Muscle of leg (tissue), 16 donors: ENCODE measurements at places on chromosomes 3 and 15. TPM values are rescaled to one million over a fixed set of nuclear protein-coding genes. Genes with fewer than 3 reads are reported as not detected.
A peak's percentile ranks its signal among the peaks of the same experiment; 100 is the strongest.

DNA sequence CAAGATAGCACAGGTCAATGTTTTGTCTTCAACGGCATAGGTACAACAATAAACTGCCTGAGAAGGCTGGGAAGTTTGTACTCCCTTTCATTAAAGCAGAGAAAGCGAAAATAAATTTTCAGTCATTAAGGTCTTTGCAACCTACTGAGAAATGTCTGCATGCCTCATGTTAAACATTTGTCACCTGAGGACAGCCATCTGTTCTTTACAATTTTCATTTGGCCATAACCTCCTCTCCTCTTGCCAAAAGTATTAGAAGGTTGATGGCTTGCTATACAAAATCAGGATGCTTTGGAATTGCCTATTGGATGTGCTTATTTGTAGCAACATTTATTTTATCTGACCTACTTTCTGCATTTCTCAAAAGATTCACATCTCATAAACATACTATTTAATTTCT lies 122.7 kb downstream of the GOLIM4 start:
- no peak for DNase-seq

DNA sequence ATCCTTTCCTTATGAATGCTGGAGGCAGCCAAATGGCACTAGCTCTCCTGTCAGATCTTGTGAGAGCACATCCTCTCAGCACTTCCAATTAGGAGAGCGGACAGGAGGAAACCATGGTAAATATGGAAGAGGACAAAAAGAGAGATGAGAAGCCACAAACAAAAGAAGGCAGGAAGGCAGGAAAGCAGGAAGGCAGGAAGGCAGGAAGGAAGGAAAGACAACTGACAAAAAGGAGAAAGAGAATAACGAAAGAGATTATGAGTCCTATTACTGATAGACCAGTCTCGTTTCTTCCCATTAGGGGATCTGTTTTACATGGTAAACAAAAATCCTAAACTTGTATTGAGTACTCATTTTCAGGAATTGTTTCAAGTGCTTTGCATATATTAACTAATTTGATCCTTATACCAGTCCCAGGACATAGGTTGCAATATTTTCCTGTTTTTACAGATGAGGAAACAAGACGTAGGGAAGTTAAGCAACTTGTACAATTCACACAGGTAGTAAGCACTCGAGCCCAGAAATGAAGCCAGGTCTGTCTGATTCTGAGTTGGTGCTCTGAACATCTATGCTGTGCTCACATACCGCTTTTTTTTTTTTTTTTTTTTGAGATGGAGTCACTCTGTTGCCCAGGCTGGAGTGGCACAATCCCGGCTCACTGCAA lies 4.2 kb downstream of the BCL2A1 start:
- DNase-seq, result no peak

GRCh38 chr15:52010633-52011595 lies 8.1 kb upstream of the MAPK6 start:
- no peak for DNase-seq

The SLC9C1 gene
- total RNA-seq, result 1.2 TPM

- no peak for DNase-seq
Observed at GRCh38 chr3:175307642-175308041, 448.5 kb downstream of the NAALADL2 start.

- DNase-seq, result no peak
Observed at GRCh38 chr3:108241721-108242120, 19.5 kb upstream of the IFT57 start.

DNA sequence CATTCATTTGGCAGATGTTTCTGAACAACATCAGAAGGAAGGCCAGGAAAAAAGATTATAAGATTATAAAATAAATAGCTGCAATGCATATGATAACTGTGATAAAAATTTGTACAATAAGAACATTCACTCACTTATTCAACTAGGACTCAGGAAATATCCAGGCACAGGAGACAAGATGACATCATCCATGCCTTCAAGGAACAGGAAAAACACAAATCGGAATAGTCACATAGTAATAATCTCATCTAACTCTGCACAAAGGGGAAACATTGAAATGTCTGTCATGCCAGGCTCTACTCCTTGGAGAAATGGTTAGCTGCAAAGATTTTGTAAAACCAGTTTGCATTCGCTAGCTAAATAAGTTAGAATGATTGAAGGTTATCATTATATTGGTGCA lies 233.5 kb upstream of the AGTR1 start:
- peak; percentile 42 for DNase-seq

- DNase-seq, result no peak
Observed at GRCh38 chr15:39925112-39925842, 5.2 kb upstream of the GPR176 start.

The TRIM71 gene
- total RNA-seq, result 0.18 TPM

The CHP1 gene
- 46.9 TPM for total RNA-seq

The TMEM45A gene
- 19.7 TPM for total RNA-seq

DNA sequence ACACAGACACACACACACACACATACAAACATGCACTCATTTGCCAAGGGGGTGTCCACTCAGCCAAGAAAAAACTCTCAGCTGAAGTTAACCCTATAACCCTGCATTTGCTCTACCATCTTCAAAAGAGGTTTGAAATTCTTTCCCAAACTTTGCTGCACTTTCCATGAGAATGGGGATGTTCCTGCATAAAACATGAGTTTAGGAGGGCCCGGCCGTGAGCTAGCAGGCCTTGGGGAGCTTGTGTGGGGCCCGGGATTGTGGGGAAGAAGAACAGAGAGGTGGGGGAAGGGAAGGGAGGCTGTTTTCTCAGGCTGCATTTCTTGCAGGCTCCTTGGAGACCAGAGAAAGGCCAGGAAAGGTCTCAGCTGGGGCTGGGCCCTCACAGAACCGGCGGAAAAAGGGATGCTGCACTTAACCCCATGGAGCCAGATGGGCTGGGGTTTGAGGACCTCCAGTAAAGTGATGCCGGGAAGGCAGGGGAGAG lies 40.8 kb downstream of the SEMA5B start:
- DNase-seq, result peak; percentile 50

DNA sequence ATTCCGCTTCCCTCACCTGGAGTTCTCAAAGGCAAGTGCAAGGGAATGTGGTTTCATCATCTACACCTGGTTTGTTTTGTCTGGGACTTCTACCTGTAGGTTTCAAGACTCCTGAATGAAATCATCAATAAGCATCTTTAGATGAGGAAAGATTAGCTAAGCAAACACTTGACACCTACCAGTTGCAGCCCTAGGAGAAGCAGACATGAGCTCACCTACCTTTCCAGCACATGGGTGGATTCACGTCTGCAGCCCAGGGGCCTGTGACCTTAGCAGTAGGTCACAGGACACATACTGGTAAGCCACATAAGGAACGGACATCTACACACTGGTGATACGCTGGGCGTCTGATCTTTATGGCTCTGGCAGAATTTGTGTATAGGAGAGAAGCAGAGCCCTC lies 26.7 kb downstream of the SLCO2A1 start:
- no peak for DNase-seq

DNA sequence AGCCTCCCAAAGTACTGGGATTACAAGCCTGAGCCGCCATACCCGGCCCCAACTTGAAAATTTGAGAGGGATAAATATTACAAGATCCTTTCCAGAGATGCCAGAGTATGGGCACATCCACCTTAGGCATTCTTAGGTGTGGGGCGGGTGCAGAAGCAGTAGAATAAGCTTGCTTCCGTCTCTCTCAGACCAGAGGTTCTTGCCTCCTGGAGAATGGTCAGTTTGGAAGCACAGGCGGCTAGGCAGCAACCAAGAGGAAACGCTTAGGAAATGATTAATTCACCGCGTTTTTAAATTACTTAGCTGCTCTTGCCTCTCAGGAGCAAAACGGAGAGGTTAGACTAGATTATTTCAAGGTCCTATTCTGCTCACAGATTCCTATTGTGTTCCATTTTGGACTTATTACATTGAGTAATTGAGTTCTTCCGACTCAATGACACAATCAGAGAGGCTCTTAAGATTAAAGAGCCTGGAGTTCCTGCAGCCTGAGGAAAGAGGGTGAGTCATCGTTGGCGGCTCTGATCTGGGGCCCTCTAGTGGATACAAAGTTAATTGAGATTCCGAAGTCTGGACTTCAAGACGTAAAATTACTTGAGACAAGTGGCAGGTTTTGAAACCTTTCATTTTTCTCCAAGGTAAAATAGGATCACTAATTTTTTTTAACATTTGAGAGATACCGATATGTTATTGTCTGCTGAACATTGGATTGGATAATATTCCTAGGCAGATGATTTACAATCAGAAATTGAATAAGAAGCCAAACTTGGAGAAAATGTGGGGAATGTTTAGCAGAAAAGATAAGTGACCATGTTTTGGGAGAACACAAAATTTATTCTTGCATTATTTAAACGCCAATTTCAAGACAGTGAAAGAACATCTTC lies 5.8 kb upstream of the TOPAZ1 start:
- DNase-seq, result peak; percentile 78

The ANXA2 gene
- total RNA-seq, result 557 TPM

- peak; percentile 26 for DNase-seq
Observed at GRCh38 chr3:108067768-108068167, 23.1 kb downstream of the CD47 start.

GRCh38 chr3:192054881-192055280 lies 593.9 kb downstream of the PYDC2 start:
- DNase-seq, result peak; percentile 4

- DNase-seq, result no peak
Observed at GRCh38 chr3:45691842-45692241, 2.6 kb downstream of the SACM1L start.

- DNase-seq, result no peak
Observed at GRCh38 chr3:170811515-170811914, 58.5 kb downstream of the RPL22L1 start.

- DNase-seq, result peak; percentile 96
Observed at GRCh38 chr15:38130740-38131498, 121.7 kb upstream of the SPRED1 start.

GRCh38 chr15:31457161-31457560 lies 130.5 kb downstream of the KLF13 start:
- DNase-seq, result peak; percentile 43

The CELSR3 gene
- 0.22 TPM for total RNA-seq

The CIDEC gene
- 0.13 TPM for total RNA-seq

DNA sequence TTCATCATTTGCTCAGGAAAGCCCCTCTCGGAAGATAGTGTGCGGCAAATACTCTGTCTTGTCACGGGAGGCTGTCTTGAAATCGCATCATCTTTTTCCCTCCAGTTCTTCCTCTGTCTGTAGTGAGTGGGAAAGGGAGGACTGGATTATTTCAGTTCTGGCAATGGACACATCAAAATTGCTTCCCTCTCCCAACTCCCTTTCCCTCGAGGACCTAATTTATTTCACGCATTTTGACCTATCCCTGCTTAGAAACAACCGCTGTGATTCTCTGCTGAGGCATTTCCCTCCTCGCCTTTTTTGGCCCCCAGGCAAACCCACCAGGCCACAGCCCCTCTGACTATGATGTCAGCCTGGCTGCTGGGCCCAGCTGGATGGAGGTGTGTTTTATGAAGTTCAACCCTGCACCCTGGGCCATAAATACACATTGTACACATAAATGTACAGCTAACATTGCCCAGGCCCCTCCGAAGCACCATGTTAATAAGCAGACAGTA lies 138.7 kb upstream of the LRTM1 start:
- DNase-seq, result peak; percentile 90

GRCh38 chr3:100007313-100007712 lies 107.0 kb downstream of the FILIP1L start:
- DNase-seq, result no peak

- peak; percentile 32 for DNase-seq
Observed at GRCh38 chr15:62648954-62649353, 393.6 kb upstream of the TPM1 start.

The ITIH1 gene
- total RNA-seq, result 0.22 TPM

- DNase-seq, result no peak
Observed at GRCh38 chr3:20604659-20605058, 418.7 kb upstream of the SGO1 start.

- no peak for DNase-seq
Observed at GRCh38 chr15:76625267-76625666, 279.9 kb downstream of the SCAPER start.

- no peak for DNase-seq
Observed at GRCh38 chr3:15438983-15439382, 11.6 kb downstream of the EAF1 start.

DNA sequence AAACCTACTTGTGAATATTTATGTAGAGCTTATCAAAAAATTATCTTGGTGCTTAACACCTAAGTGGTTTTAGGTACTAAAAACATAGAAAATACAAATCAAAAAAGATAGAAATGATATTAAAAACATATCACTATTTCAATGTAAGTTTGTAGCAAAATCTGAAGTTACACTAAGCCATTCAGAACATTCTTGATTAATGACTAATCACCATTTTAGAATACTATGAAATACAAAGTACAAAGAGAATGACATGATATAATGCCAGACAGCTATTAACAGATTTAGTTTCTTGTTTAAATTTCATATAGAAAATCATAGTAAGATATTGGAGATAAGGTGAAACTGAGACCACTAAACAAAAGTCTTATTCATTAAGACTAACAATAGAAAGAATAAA lies 169.7 kb upstream of the AGTR1 start:
- no peak for DNase-seq

GRCh38 chr15:90585863-90586262 lies 56.1 kb downstream of the CRTC3 start:
- DNase-seq, result no peak

GRCh38 chr3:84987706-84988504 lies 29.1 kb downstream of the CADM2 start:
- peak; percentile 74 for DNase-seq

DNA sequence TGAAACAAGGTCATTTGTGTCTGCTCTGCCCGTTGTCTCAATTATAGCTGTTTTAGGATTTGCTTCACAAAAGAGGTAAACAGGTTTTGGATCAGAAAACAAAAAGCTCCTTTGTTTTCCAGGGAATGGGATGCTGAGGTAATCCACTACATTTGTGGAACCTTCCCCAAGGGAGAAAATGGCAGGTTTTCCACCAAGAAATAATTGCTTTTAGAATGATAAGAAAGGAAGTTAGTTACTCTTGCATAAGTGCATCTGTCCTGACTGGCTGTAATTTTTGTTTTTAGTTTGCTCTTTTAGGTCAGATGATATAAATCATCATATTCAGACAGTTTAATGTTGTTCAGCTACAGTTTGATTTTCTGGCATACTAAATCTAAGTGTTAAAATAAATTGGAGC lies 198.5 kb upstream of the COL8A1 start:
- peak; percentile 12 for DNase-seq

- no peak for DNase-seq
Observed at GRCh38 chr3:69297501-69297900, 88.4 kb downstream of the FRMD4B start.

- no peak for DNase-seq
Observed at GRCh38 chr3:57971975-57972374, 36.2 kb upstream of the FLNB start.

The MESP1 gene
- total RNA-seq, result 0.75 TPM

DNA sequence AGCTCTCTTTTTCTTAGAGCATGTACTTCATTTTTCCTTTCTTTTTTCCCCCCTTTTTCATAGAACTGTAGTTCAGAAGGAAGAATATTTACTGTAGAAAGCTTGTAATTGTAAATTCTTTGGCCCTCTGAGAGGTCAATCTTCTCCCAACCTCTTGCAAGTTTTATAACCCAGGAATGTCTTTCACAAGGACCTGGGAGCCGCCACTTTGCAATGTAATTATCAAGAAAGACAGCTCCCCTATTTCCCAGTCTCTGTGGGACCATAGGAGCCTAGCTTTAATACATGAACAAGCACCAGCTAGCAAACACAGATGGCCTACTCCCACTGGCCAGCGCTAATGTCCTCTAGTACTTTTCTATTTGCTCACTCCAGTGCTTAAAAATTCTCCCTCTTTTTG lies 51.4 kb downstream of the NFKBIZ start:
- no peak for DNase-seq

The LINGO1 gene
- total RNA-seq, result 1.5 TPM

GRCh38 chr15:70528816-70529215 lies 234.5 kb downstream of the UACA start:
- DNase-seq, result no peak
